ENCODE measurements at places on chromosomes 5 and 9.

DNA sequence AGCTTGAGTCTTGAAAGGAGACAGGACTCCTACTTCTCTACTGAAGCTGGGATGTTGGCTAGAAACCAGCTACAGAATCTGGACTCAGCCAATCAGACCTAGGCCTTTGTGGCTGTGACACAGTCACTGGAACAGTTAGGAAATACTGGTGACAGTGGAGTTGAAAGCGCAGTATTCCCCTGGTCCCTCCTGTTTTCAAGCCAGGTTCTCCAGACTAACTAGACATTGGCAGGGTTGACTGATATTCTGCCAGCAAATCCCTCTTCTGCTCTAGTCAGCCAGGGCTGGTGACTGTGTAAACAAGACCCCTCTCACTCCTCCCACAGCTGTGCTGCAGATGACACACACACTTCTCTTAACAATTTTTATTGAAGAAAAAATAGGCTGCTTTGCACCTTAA is 8.7 kb downstream of the SHROOM1 start:
- DNase-seq, result no peak

DNA sequence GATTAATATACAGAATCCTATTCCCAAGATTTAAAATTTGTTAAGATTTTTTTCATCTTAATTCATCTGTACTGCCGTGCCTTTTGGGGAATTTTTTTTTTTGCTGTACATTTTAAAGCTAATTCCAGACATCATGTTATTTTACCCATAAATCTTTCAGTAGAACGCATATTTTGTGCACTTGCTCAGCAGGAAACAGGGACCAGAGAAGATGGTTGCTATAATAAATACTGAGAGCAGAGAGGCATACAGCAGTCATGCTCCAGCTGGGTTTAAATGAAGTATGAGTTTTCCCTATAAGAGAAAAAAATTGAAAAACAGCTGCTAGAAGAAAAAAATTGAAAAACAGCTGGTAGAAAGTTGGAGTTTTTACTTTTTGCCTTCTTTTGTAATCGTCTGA is 196.9 kb upstream of the PUM3 start:
- DNase-seq, result no peak

GRCh38 chr5:113683211-113683610 is 169.7 kb downstream of the YTHDC2 start:
- no peak for DNase-seq

- DNase-seq, result peak; percentile 43
These were observed 26.2 kb downstream of the TCF7 start for GRCh38 chr5:134140530-134141201.

- DNase-seq, result no peak
These were observed 318.5 kb upstream of the CHD1 start for GRCh38 chr5:99247346-99247745.

- no peak for DNase-seq
These were observed 757 bp downstream of the SAPCD2 start for GRCh38 chr9:137069508-137070091.

DNA sequence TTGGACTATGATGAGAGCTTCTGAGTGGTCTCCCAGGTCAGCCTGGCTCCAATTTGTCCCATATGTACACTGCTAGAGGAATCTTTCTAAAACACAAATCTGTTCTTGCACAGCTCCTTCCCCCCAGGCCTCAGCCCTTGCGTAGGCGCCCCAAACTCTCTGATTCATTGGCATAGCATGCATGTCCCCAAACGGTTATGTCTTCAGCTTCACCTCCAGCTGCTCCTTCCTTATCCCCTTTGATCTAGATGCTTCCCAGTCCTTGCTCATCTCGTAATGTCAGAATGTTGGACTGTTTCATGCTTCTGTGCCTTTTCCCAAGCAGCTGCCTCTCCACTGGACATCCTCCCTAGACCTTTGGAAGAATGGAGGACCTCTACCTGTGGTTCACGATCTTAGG is 60.1 kb upstream of the BASP1 start:
- DNase-seq, result no peak

DNA sequence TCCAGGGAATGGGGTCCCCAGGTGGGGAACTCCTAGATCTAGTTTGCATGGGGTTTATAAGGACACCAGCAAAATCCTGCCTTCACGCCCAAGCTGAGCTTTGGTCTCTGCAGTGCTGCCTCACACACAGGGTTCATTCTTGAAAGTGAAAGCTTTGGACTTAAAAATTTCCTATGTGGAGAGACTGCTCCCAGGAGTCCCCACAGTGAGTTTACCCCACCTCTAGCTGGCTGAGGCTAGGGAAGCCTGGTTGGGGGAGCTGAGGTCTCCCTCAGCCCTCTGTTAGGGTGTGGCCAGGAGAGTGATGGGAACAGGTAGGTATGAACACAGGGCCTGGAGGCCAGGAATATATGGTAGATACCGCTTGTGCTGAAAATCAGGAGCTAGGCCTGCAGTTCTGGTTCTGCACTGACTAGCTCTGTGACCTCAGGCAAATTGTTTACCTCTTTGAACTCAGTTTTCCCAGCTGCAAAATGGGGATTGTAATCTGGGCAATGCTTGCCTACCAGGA is 41.5 kb upstream of the LARP1 start:
- DNase-seq, result no peak

DNA sequence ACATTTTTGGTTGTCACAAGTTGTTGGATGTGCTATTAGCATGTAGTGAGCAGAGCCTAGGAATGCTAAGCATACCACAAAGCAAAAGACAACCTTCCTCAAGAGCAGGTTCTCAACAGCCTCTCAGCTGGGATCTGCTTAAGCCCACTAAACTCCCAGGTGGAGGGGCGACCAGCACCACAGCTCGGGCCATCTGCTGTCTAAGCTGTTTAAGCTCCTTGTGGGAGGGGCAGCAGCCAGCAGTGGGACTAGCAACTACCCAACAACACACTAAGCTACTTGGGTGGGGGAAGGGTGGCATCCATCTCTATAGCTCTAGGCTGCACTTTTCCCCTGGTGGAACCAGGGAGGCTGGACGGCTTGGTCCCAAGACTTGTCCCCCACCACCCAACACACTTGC is 1052.7 kb upstream of the ARRDC3 start:
- DNase-seq, result no peak

DNA sequence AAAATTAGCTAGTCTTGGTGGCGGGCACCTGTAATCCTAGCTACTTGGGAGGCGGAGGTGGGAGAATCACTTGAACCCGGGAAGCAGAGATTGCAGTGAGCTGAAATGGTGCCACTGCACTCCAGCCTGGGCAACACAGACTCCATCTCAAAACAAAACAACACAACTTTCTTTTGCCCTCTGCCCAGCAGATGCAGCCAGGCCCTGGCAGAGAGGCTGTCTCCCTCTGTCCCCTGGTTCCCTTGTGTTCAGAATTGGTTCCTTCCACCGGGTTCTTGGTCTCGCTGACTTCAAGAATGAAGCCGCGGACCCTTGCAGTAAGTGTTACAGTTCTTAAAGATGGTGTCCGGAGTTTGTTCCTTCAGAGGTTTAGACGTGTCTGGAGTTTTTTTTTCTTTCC is 30.2 kb upstream of the CEP72 start:
- no peak for DNase-seq

- DNase-seq, result no peak
These were observed 234.4 kb upstream of the GRAMD2B start for GRCh38 chr5:126188804-126189203.

DNA sequence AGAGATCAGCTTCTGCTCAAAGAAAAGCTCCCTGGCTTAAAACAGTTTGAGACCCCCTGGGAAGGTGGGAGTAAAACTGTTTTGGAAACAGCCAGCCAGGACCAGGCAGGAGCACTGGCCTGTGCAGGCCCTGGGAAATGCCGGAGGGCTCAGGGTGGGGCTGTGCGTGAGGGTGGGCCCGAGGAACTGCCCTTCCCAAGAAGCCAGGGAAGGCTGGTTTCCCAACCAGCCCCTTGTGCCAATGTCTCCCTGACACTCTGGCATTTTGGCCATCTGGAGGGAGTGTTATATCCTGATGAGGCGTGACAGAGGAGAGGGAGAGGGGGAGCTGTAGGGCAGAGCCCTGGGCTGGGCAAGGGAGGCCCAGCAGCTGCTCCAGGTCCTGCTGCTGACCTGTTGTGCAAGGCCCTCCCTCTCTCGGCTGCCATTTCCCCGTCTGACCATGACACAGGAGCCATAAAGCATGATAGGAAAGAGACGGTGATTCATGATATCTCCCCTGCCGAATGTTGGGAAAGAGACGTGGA is 16.1 kb downstream of the OLFML2A start:
- DNase-seq, result no peak

- DNase-seq, result no peak
These were observed 169.9 kb downstream of the CDH9 start for GRCh38 chr5:26868504-26868903.

GRCh38 chr9:137037483-137037882 is 5.6 kb upstream of the FUT7 start:
- no peak for DNase-seq

GRCh38 chr9:23674016-23674585 is 151.9 kb downstream of the ELAVL2 start:
- DNase-seq, result no peak

GRCh38 chr5:75916144-75916543 is 167.0 kb upstream of the SV2C start:
- DNase-seq, result no peak

GRCh38 chr9:27292659-27293405 is 4.1 kb downstream of the EQTN start:
- no peak for DNase-seq

GRCh38 chr5:64384765-64385164 is 121.0 kb upstream of the RGS7BP start:
- no peak for DNase-seq

GRCh38 chr5:32589416-32589815 is 4.1 kb downstream of the SUB1 start:
- DNase-seq, result no peak

GRCh38 chr5:122180863-122181548 is 51.7 kb downstream of the ZNF474 start:
- DNase-seq, result no peak

- no peak for DNase-seq
These were observed 25.5 kb downstream of the ESM1 start for GRCh38 chr5:54959673-54960418.

- DNase-seq, result no peak
These were observed 2.5 kb upstream of the YTHDC2 start for GRCh38 chr5:113510836-113511451.

- no peak for DNase-seq
These were observed 31.9 kb downstream of the PALM2AKAP2 start for GRCh38 chr9:109811876-109812275.

- DNase-seq, result no peak
These were observed 98.1 kb downstream of the DOCK8 start for GRCh38 chr9:312596-313320.

- DNase-seq, result no peak
These were observed 184.9 kb downstream of the FANCC start for GRCh38 chr9:95132366-95133324.

- DNase-seq, result no peak
These were observed 1194.6 kb upstream of the WWC1 start for GRCh38 chr5:167096816-167097215.

- no peak for DNase-seq
These were observed 17.4 kb downstream of the AKNA start for GRCh38 chr9:114370251-114370967.

GRCh38 chr5:155546075-155546474 is 532.5 kb downstream of the KIF4B start:
- no peak for DNase-seq

DNA sequence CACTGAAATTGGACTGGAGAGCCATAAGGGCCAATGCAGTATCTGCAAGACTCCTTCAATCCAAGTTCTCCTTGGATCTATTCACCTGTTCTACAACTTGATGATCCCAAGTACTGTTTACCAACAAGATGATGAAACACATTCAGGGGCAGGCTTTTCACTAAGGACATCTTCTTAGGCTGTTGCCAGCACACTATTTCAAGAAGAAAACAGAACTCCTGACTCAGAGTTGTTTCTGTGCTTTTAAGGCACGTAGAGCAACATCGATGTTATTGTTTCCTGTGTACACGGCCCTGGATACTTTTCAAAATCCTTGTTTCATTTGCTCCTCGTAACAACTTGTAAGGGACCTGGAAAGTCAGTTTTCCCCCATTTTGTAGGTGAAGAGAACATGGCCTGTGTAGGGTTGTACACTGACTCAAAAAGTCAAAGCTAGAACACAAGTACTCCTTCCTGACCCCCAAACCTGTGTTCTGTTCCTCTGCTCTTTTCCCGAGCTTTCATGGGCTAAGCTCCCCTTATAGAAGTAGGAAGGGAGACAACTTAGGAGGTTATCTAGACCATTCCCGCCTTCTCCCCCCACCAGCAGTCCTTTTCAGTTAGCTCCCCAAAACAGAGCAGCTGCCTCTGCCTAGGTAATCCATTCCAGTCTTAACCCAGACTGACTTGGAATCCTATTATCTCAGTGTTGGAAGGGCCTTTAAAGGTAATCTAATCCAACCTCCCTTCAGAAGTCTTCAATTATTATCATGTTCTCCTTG is 5.2 kb upstream of the MGAT1 start:
- DNase-seq, result no peak

GRCh38 chr5:45376417-45376816 is 319.8 kb downstream of the HCN1 start:
- no peak for DNase-seq

- no peak for DNase-seq
These were observed 42.4 kb upstream of the ZBED3 start for GRCh38 chr5:77129391-77129990.

GRCh38 chr9:105663914-105664313 is 1.7 kb downstream of the TAL2 start:
- DNase-seq, result no peak

- no peak for DNase-seq
These were observed 365.6 kb downstream of the CDK5RAP2 start for GRCh38 chr9:120214332-120214731.

- no peak for DNase-seq
These were observed 53.2 kb downstream of the C5orf22 start for GRCh38 chr5:31585166-31585894.

- DNase-seq, result no peak
These were observed 31.6 kb downstream of the DUSP1 start for GRCh38 chr5:172739375-172739774.

- DNase-seq, result no peak
These were observed 793 bp upstream of the PKD2L2 start for GRCh38 chr5:137888466-137888862.

DNA sequence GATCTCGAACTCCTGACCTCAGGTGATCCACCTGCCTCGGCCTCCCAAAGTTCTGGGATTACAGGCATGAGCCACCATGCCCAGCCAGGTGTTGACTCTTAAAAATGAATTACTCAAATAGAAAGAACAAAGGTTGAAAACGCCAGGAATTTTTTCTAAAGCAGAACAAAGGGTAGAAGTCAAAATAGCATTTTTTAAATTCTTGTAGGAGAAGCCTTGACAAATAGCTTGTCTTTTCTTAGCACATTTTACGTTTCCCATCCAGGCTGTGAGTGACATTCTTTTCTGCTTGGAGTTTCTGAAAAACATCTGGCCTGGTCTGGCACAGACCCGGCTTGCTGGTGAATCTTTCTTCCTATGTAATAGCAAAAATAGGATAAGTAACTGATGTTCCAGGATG is 169.4 kb upstream of the ZNF462 start:
- DNase-seq, result no peak

Data from stimulated activated CD4-positive, alpha-beta T cell treated with anti-CD3 and anti-CD28 coated beads, Interleukin-1b, Interleukin-23, amount 100 ng/mL, for 1 hour (primary cell).